ENCODE measurements at places on chromosomes 1 and 21. TPM values are rescaled to one million over a fixed set of nuclear protein-coding genes. Genes with fewer than 3 reads are reported as not detected.

AQP10 gene
- not detected for total RNA-seq

VCAM1 gene
- 113 TPM for total RNA-seq

SLAMF9 gene
- not detected for total RNA-seq

CLCA1 gene
- total RNA-seq: 0.22 TPM

SERPINC1 gene
- total RNA-seq: 0.43 TPM
